ENCODE measurements at places on chromosomes 11 and 22.
A peak's percentile ranks its signal among the peaks of the same experiment; 100 is the strongest.

- DNase-seq = peak; percentile 21
Measured at GRCh38 chr22:40922484-40923303, 28.5 kb upstream of the RBX1 start.

DNA sequence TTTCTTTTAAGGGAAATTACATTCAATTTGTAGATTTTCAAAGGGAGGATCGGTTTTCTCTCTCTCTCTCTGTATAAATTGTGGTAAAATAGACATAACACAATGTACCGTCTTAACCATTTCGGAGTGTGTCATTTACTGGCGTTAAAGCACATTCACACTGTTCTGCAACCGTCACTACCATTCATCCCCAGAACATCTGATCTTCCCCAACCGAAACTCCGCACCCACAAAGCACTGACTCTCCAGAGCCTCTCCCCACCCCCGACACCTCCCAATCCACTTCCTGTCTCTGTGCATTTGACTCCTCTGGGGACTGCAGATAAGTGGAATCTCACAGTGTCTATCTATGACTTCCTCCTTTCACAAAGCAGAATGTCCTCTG, 15.9 kb upstream of the GRAMD4 start:
- peak; percentile 84 for DNase-seq

DNA sequence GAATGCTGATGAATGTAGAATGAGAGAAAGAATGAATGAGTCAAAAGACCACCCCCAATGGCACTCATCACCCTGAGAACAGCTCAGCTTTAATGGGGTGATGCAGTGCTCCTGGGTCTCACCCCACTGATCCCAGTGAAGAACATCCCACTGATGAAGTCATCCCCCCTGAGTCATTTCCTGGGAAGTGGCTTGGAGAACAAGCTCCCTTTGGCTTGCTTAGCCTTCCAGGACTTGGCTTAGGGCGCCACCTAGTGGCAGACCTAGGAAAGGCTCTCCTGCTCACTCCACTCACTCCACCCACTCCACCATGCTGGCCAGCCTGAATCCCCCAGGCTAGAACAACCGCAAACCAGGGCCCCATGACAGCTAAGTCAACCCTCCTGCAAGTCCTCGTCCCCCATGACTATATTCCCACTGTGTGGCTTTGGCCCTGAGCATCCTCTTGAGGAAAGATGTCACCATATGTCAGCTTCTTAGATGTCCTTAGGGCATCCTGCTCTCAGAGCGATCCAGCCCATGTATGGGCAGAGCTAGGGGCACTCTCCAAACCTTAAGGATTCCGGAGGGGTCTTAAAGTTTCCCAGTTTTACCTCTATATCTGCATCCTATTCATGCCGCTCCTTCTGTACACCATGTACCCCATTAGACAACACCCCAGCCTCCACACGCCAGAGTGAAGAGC, 17.8 kb upstream of the TMPRSS13 start:
- peak; percentile 86 for DNase-seq

DNA sequence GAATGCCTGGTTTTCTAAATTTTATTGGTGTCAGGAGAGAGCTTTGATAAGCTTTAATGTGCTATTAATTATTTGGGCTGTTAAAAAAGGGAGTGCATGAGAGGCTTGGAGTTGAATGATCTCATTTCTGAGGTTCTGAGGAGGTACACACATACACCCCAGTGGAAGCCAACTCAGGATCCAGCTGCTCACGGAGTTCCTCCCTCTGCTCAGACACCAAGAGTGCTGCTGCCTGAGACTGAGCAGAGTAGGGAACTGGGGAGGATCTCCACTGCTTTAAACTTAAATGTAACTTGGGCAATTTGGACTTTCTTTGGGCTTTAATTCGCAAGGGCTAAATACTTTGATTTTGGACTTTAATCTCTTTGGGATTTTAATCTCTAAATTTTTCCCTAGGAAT, 414.4 kb upstream of the CADM1 start:
- no peak for DNase-seq

DNA sequence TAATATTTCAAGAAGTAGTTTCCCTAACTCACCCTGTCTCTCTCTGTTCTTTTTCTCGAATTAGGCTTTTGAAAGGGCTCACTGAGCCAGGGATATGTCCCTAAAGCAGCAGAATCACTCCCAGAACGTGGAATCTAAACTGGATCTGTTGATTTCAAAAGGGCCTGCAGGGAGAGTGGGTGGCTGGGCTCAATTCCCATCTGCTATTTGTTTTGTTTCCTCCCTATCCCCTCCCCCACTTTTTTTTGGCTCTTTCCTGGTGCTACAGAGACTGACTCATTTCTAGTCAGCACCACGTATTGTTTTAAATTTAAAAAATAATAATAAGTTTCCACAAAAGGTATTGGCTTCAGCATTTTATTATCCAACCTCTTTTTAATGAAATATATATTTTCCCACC, 961.5 kb downstream of the FAM181B start:
- no peak for DNase-seq

GRCh38 chr11:129779342-129779741, 36.3 kb upstream of the TMEM45B start:
- DNase-seq = no peak

DNA sequence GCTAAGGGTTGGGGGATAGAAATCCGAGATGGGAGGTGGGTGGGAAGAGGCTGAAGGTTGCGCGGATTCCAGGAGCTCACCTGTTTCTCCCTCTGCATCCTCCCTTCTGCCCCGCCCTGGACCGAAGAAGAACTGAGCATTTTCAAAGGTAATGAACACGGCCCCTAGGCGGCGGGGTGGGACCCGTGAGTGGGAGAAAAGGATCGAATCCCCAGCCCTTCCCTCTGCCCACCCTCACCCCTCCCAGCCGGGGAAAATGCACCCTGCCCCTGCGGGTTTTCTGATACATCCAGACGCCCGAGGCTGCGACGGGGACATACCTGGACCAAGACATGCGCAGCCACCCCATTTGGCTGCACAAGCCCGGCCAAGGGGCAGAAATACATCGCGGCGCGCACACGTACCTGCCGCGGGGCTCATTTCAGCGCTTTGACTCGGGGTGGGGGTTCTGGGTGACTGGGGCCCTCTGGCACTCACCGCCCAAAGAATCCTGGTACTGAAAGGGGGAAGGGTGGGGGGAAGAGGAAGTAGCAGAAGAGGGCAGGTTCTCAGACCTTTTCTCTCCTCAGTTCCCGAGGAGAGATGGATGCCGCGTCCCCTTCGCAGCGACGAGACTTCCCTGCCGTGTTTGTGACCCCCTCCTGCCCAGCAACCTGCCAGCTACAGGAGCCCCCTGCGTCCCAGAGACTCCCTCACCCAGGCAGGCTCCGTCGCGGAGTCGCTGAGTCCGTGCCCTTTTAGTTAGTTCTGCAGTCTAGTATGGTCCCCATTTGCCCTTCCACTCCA, 6.0 kb downstream of the VSIG2 start:
- peak; percentile 55 for DNase-seq

DNA sequence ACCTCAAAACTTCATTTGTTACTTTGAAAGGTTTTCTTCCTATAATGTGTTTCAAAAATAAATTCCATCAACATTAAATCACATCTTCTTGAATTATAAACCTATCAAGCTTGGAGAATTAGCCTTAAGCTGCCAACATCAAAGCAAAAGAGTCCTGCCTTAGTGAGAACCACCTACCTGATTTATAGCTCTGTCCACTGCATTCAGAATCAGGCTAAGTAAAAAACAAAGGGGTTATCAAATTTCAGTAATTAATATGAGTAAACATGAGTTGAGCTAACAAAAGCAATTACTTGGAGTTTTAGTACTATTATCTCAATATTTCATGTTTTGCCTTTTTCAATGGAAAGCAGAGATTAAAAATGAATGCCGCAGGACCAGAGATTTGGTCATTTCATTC, 73.9 kb downstream of the CADM1 start:
- DNase-seq = no peak

GRCh38 chr11:102729849-102730815, 5.4 kb upstream of the MMP8 start:
- DNase-seq = no peak

DNA sequence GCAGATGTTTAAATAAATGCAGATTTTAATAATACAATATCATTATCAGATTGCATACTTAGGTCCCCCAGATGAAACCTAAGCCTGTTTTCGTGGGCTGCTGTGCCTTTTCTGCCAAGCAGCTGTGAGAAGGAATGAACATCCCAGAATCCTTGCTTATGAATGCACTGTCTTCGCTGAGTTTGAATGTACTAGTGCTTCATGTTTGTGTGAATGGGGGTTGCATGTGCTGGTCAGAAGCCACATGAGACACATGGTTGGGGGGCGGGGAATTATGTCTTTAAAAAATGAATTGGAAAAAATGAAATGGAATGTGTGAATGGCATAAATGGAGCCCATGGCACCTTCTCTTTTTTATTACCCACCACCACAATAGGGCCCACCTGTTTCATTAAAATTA, 125.4 kb upstream of the HSD17B12 start:
- no peak for DNase-seq

DNA sequence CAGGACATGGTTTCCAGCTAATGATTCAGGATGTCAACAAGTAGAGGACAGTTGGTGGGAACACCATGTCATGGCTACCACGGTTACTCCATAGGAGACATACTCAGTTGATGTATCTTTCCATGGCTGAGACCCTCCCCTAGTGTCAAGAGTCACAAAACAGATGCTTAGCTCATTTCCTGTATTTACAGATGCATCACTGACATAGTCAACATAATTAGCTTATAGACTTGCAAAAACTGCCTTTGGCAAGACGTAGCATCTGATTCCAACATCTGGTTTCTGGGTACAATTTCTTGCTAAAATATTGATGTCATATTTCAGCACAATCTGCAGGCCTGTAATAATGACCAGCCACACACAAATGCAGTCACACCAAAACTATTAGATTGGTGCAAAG, 550.3 kb downstream of the FAM181B start:
- DNase-seq = no peak

- DNase-seq = no peak
Measured at GRCh38 chr11:33860926-33861325, 30.9 kb downstream of the LMO2 start.

DNA sequence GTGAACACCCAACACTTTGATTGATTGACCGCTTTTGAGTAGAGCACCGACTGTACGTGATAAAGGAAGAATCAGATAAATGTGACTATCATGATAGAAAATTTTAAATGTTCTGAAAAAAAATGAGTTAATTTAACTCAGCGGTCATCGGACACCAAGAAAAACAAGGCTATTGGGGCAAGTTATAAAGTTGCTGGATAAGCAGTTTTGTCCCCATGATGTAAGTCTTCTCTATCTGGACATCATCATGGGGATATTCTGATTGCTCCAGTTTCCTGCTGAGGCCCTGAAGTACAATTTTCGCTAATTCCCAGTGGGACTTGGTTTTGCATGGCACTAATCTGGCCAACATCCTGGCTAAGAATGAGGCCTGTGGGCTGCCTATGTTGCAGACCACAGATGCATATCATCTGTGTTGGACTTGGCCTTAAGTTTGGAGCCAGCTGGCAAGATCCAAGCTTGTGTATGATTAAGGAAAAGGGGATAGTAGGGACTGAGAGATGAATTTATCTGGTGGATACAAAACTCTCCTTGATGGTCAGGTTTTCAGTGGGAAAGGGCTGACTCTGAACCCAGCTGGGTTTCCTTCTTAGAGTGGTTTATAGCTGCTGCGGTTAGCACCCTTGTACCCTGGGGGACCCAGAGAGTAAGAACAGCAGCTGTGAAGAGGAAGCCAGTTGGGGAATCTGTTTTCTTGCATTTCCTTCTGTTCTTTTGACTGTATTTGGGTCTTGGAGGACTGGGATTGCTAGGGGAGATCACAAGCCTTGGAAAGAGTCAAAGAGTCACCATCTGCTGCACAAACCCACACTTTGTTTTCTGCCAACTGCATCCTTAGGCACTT, 118.3 kb downstream of the SEZ6L start:
- no peak for DNase-seq

DNA sequence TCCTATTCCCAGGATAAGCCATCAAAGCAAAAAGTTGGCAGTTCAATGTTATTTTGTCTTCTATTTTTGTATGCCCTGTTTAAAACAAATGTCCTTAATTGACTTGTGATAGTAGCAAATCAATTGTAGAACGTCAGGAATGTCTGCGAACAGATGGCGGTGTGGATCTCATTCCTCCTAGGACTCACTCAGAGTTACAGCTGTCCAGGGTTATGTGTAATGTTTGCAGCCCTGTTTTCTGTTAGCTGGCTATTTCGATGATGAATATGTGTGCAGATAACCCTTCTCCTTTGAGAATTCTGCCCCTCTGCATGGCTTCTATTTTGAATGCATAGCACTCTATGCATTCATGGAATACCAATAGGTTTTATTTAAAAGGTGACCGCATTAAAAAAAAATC, 1248.0 kb upstream of the CNTN5 start:
- no peak for DNase-seq

DNA sequence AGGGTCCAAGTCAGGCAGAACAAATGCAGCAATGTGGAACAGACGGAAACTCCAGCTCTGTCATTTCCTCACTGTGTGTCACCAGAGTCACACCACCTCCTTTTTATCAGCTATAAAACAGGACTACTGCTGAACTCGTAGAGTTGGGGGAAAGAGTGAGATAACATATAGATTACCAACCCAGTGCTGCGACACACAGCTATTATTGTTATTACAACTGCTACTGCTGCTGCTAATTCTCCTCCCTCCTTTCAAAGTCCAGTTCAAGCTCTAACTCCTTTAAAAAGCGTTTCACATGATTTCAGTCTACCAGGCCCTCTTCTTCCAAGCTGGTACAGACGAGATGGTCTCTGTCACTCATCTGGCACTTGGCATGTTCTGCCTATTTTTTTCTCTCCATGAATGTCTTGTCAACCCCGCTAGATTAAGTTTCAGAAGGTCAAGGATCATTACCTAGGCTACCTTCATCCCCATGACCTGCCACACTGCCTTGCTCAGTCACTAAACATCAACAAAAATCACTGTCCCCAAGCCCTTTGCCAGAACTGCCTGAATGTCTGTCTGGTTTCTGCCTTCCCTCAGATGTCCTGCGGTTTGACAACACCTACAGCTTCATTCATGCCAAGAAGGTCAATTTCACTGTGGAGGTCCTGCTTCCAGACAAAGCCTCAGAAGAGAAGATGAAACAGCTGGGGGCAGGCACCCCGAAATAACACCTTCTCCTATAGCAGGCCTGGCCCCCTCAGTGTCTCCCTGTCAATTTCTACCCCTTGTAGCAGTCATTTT, 3.7 kb upstream of the MTFP1 start:
- no peak for DNase-seq

DNA sequence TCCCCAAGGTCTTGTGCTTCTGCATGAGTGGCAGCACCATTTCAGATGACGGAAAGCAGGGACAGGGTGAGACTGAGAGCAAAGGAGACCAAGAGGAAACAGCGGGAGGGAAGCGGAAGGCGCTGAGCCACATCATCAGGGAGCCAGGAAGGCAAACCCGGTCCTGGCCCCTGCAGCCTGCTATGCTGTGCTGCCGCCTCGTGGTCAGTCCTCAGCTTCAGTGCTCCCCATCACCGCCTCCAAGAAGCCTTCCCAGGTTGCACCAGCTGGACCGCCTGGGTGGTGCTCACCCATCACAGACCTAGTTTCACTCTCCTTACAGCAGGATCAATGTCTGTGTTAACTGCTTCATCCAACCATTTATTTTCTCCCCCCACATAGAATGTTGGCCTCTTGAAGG, 73.0 kb upstream of the PHF21B start:
- DNase-seq = no peak

DNA sequence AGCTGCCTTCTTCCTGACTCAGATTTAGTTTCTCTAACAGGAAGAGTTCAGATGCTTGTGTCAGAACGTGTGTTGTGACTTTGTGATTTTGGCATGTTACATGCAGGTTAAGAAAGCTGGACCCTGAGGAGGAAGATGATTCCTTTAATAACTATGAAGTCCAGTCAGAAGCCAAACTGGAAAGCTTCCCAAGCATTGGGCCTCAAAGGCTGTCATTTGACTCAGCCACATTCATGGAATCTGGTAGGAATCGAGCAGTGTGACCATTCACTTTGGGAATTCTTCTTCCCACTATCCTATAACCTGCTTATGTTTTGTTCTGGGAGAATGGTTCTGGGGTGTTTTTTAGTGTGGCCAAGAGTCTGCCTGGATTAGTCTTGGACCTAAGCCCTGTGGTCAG, 48.0 kb downstream of the CABIN1 start:
- no peak for DNase-seq
